ENCODE measurements at places on chromosomes 6 and 20.

GRCh38 chr6:36368921-36369865, 18.3 kb downstream of the ETV7 start:
- DNase-seq, result no peak

DNA sequence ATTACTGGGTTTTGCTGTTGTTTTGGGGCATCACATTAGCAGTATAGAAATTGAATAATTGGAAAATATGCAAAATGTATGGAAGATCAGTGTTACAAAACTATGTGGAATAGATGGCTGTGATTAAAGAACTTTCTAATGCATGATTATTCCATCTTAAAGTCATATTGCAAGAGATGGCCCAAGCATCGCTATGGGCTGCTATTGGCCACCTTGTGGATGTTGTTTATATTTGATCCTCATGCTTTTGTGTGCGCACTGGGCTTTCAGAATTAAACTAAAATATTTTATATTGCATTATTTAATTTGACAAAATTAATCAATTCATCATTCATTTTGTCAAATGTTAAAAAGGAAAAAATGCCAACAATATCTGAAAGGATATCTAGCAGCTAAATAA, 16.1 kb upstream of the HMGN3 start:
- no peak for DNase-seq

GRCh38 chr6:30041821-30042220, 19.2 kb upstream of the POLR1H start:
- no peak for DNase-seq

GRCh38 chr6:138593124-138593877, 94.0 kb upstream of the NHSL1 start:
- DNase-seq, result peak; percentile 62

DNA sequence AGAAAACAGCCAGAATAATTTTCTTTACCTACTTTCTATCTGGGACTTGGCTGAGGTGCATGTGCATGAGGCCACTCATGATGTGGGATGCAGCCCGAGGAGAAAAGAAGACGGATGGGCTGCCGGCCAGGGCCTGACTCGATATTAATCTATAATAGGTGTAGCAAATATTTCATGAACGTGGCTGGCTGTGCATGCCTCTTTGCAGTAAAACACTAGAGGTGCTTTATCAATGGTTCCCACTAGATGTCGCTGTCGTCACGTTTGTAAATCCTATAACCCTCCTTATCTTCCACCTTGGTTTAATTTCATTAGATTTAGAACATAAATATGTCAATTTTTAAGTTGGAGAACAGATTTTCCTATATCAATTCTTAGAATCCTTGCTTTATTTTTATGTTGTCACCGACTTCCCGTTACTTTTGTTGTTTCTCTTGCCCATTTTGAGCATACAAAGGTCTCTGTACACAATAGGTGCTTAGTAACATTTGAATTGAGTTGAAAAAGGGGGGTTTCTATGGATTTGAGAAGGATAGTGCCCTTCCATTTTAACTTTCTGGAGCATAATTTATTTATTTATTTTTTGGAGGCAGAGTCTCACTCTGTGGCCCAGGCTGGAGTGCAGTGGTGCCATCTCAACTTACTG, 19.6 kb upstream of the FERMT1 start:
- peak; percentile 57 for DNase-seq

- no peak for DNase-seq
Measured at GRCh38 chr20:24651976-24652345, 182.5 kb downstream of the SYNDIG1 start.

GRCh38 chr6:136618086-136618485, 67.9 kb upstream of the MAP7 start:
- no peak for DNase-seq

DNA sequence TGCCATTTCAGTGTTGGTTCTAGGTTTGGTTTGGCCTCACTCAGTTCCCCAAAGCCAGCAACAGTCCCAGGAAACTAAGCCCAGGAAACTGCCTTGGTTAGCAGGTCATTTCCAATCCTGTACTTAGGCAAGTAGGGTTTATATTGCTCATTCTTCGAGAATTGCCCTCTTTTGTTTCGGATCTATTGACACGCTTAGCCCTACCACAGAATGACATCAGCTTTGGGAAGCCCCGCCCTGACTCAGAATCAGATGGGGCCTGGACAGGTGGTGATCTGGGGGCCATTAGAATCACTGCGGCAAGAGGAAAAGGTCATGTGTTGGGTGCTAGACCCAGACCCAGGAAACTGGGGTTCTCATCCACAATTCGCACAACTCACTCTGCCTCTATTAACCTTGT, 578.2 kb downstream of the QKI start:
- no peak for DNase-seq

DNA sequence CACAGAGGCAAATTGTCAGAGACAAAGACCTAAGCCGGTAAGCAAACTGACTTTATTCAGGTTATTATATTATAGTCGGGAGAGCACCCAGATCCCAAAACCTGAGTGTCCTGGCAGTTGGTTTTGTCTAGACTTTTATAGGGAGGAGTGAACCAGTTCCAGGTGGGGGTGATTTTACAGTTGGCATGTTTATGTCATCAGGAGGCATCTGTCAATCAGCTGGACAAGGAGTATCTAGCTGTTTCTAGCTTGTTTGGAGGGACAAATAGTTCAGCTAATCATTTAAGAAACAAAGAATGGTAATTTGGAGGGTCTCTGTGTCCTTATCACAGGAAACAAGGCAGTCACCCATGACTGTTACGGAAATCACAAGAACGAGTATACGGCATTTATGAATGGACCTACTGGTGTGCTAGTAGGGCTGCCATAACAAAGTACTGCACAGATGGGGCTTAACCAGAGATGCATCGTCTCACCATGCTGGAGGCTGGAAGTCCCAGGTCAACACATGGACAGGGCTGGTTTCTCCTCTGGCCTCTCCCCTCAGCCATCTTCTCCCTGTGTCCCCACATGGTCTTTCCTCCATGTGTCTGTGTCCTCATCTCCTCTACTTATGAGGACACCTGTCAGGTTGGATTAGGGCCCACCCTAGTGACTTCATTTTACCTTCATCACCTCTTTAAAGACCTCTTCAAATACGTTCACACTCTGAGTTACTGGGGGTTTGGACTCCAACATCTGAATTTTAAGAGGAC, 122.7 kb downstream of the LY86 start:
- no peak for DNase-seq

- no peak for DNase-seq
Measured at GRCh38 chr6:142398353-142398752, 96.5 kb downstream of the ADGRG6 start.

DNA sequence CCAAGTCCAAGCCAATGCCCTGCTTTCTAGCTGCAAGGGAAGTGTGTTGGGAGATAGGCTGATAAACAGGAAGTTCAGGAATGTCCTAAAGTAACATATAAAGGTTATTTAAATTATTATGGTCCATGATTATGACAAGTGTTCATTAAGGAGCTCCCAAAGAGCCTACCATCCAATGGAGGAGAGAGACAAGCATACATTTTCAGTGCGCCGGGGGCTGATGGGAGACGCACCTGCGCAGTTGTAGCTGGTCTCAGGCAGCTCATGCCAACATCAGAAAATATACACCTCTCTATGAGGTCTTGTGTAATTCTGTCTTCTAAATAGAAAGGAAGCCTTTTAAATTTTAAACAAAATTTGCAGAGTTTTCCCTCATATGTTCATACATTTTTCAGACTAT, 12.6 kb upstream of the SFT2D1 start:
- no peak for DNase-seq

DNA sequence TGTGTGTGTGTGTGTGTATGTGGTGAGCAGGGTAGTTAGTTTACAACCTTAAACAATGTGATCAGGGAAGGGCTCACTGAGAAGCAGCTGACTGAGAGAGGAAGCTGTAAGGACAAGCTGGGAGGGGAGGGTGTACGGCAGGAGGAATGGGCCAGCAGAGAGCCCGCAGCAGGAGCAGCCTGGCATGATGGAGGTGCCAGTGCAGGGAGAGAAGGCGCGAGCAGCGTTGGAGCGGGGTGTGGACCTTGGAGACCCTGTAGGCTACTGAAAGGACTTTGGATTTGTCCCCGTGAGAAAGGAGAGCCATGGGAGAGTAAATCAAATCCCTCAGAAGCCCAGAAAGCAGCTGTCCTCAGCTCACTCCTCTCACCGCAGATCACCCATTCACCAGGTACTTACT, 18.5 kb downstream of the FAM209B start:
- DNase-seq, result no peak

DNA sequence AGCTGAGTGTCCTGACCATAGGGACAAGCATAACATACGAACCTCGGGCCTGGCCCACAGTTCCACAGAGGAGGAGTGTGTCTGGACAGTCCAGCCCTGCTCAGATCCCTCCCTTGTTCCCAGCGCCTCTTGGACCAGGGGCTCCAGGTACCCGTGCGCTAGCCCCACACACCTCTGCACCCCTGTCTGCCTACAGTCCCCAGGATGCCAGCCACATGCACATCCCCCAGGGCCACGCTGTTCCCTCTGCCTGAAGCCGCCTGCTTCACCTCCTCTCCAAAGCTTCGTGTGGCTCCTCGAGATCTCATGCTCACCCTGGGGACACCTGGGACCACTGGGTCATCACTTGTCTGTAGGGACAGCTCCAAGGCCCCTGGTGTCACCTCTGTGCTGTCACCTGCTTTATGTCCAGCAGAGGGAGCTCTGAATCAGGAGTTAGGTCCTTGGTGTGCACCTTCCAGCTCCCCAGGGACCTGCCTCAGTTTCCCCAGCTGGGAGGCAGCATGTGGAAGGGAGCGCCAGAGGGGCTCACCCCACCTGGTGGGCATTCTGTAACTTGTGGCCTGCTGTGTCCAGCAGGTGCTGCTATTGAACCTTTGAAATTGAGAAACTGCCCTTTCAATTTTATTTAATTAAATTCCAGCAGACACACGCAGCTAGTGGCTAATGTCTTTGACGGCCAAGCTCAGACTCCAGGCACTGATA, 7.3 kb upstream of the YTHDF1 start:
- DNase-seq, result peak; percentile 63

- DNase-seq, result no peak
Measured at GRCh38 chr6:6790891-6791290, 202.4 kb downstream of the LY86 start.

GRCh38 chr6:124487623-124488431, 474.4 kb upstream of the RNF217 start:
- no peak for DNase-seq

GRCh38 chr20:58986968-58987517, 6.0 kb downstream of the NELFCD start:
- DNase-seq, result peak; percentile 38

- no peak for DNase-seq
Measured at GRCh38 chr6:111980143-111980542, 73.8 kb upstream of the CCN6 start.

DNA sequence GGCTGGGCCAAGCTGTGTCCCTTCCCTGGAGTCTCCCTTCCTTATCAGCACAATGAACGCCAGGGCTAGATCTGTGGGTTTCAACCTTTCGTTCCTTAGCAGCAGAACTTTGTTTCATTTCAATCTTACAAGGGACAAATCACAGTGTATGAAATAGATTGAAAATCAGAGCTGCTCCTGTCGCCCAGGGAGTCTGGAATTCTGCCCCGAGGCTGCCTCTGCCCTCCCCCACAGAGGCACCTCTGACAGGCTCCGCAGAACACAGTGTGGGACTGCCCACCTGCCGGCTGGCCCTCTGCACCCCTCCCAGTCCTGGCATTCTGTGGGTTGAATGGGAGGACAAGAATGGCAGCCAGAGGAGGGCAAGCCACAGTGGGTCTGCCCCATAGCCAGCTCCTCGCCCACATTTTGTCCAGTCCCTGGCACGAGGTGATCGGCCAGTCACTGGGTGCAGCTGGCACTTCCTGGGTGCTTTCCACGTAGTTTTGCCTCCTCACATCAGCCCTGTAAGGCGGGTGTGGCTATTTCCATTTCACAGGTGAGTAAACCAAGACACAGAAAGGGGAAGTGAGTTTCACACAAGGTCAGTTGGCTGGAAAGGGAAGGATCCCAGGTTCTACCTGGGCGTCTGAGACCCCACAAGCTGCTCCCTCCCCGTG, 26.1 kb downstream of the MANBAL start:
- no peak for DNase-seq

DNA sequence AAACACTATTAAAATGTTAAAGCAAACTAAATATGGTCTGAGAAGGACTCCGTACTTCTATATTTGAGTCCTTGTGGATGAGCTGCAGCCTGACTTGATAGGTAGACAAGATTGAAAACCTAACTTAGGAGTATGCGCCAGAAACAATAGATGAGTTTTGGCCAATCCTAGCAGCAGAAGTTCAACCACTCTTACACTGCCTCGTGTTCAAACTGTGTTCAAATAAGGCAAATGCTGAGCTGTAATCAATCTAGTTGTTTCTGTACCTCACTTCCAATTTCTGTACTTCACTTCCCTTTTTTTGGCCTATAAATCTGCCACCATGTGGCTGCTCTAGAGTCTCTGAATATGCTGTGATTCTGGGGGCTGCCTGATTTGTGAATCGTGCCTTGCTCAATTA, 13.2 kb upstream of the SERINC1 start:
- DNase-seq, result no peak

DNA sequence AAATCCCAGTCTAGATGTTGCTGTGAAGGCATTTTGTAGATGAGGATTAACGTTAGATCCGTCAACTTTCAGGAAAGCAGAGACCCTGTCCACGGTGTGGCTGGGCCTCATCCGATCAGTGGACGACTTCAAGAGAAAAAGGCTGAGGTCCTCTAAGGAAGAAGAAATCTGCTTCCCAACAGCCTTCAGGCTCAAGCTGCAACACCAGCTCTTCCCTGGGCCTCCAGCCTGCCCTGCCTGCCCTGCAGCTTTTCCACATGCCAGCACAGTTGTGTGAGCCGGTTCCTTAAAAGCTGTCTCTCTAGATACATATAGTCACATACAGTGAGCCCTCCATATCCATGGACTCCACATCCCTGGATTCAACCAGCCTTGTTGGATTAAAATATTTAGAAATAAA, 14.1 kb upstream of the PDE10A start:
- DNase-seq, result no peak

- DNase-seq, result no peak
Measured at GRCh38 chr6:166490671-166491500, 95.6 kb downstream of the RAMACL start.

DNA sequence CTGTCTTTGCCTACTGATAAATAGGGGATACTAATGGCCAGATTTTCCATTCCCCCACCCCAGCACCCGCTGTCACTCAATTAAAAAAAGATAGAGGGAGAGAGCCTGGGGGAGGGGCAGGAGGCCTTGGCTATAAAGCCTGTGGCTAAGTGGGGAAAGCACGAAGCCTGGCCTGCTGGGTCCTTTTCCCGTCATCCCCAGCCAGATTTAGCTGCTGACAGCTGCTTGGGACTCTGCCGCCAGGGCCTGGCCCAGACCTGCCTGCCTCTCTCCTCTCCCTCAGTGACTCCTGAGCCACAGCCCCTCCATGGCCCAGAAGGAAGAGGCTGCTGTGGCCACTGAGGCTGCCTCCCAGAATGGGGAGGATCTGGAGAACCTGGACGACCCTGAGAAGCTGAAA, at the start of gene APOBEC2:
APOBEC2 (plus strand) TSS at position 162 of the 400 bp plus-strand sequence; CDS start at position 308, 146 bp downstream.
- peak; percentile 37 for DNase-seq

GRCh38 chr6:48032151-48032550, 78.8 kb downstream of the PTCHD4 start:
- no peak for DNase-seq

GRCh38 chr6:93087606-93088005, 331.8 kb downstream of the EPHA7 start:
- DNase-seq, result no peak

Measured in activated CD8-positive, alpha-beta memory T cell treated with anti-CD3 and anti-CD28 coated beads, Interleukin-2, amount 10 ng/mL, durations not matched to agents 7 days and 5 days (primary cell).